ENCODE measurements at places on chromosomes 3 and 15. TPM values are rescaled to one million over a fixed set of nuclear protein-coding genes. Genes with fewer than 3 reads are reported as not detected.

Gene MME
- total RNA-seq, result 1.6 TPM

Gene ANKUB1
- total RNA-seq, result not detected

Gene POLQ
- total RNA-seq, result 3.2 TPM

- no peak for DNase-seq
These were observed 48.1 kb downstream of the ACAP2 start for GRCh38 chr3:195394700-195395099.
